ENCODE measurements at places on chromosomes 5 and 9. TPM values are rescaled to one million over a fixed set of nuclear protein-coding genes. Genes with fewer than 3 reads are reported as not detected.

APBB3 gene
- 36.1 TPM for polyA plus RNA-seq

NTRK2 gene
- 12.0 TPM for polyA plus RNA-seq

GRXCR2 gene
- polyA plus RNA-seq = not detected

GLRA1 gene
- polyA plus RNA-seq = not detected

SCGB3A2 gene
- polyA plus RNA-seq = not detected

FBXL7 gene
- polyA plus RNA-seq = 40.9 TPM

KIF2A gene
- 8.0 TPM for polyA plus RNA-seq

CDH9 gene
- not detected for polyA plus RNA-seq

OBP2B gene
- polyA plus RNA-seq = not detected

FOXD4L4 gene
- polyA plus RNA-seq = not detected

CXXC5 gene
- 28.2 TPM for polyA plus RNA-seq

GRM6 gene
- polyA plus RNA-seq = not detected

PLAC8L1 gene
- not detected for polyA plus RNA-seq

NTNG2 gene
- polyA plus RNA-seq = 0.23 TPM

CDH12 gene
- 0.05 TPM for polyA plus RNA-seq

NSG2 gene
- not detected for polyA plus RNA-seq

HNRNPAB gene
- polyA plus RNA-seq = 56.4 TPM

PLGRKT gene
- polyA plus RNA-seq = 11.8 TPM

OR13C2 gene
- not detected for polyA plus RNA-seq

SFXN1 gene
- polyA plus RNA-seq = 9.6 TPM

ZBTB26 gene
- polyA plus RNA-seq = 7.7 TPM

WHRN gene
- polyA plus RNA-seq = 1.7 TPM

ZNF879 gene
- polyA plus RNA-seq = 3.1 TPM

TMEM171 gene
- 0.10 TPM for polyA plus RNA-seq

SLC25A48 gene
- polyA plus RNA-seq = not detected

CATSPER3 gene
- polyA plus RNA-seq = 0.57 TPM

ALDOB gene
- 0.27 TPM for polyA plus RNA-seq

EFNA5 gene
- 2.1 TPM for polyA plus RNA-seq

GARIN3 gene
- polyA plus RNA-seq = not detected

ERCC6L2 gene
- 16.7 TPM for polyA plus RNA-seq

PTCD2 gene
- 3.3 TPM for polyA plus RNA-seq

IFNA21 gene
- polyA plus RNA-seq = not detected

COL15A1 gene
- 48.6 TPM for polyA plus RNA-seq

PKN3 gene
- polyA plus RNA-seq = 4.6 TPM

ST8SIA4 gene
- polyA plus RNA-seq = 0.61 TPM

SPATA24 gene
- polyA plus RNA-seq = 6.5 TPM

PRUNE2 gene
- polyA plus RNA-seq = 3.3 TPM

FLT4 gene
- polyA plus RNA-seq = 12.2 TPM

CCL21 gene
- 52.0 TPM for polyA plus RNA-seq

HAVCR2 gene
- polyA plus RNA-seq = 1.6 TPM

SAXO1 gene
- 0.07 TPM for polyA plus RNA-seq

TLX3 gene
- polyA plus RNA-seq = 0.05 TPM

SLC34A1 gene
- not detected for polyA plus RNA-seq

PCDHGB6 gene
- polyA plus RNA-seq = 7.0 TPM

RETREG1 gene
- polyA plus RNA-seq = 1.0 TPM

ANKRD34B gene
- polyA plus RNA-seq = not detected

S100Z gene
- 0.22 TPM for polyA plus RNA-seq

WWC1 gene
- 12.7 TPM for polyA plus RNA-seq

NCS1 gene
- 8.1 TPM for polyA plus RNA-seq

RAB14 gene
- polyA plus RNA-seq = 96.6 TPM

ITGA1 gene
- polyA plus RNA-seq = 4.9 TPM
